ENCODE measurements at places on chromosomes 12 and 14.

GRCh38 chr12:71876137-71876799 is 36.7 kb downstream of the TBC1D15 start:
- H3K4me3 ChIP-seq: no peak overlapping the region
- DNase-seq: no peak
- no peaks in the 10 kb centered on the region for H3K4me1 ChIP-seq
- peaks cover 2% of the 10 kb centered on the region for H3K27me3 ChIP-seq

DNA sequence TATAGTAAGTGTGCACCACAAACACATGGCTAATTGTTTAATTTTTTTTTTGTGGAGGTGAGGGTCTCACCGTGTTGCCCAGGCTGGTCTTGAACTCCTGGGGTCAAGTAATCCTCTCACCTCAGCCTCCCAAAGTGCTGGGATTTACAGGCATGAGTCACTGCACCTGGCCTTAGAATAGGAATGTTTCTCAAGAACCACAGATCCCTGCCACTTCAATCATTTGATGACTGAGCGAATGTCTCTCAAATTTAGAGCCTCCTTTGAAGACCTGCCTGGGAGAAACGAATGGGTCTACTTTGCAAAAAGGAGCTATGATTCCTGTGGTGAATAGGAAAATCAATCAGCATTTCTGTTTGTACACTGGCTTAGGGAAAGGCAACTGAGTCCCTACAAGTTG is 33.5 kb upstream of the CHST11 start:
- H3K27me3 ChIP-seq: no peaks in the 10 kb centered on the region
- peaks cover 1% of the 10 kb centered on the region for H3K4me1 ChIP-seq
- no peaks in the 10 kb centered on the region for H3K36me3 ChIP-seq
- H3K27ac ChIP-seq: no peak overlapping the region

DNA sequence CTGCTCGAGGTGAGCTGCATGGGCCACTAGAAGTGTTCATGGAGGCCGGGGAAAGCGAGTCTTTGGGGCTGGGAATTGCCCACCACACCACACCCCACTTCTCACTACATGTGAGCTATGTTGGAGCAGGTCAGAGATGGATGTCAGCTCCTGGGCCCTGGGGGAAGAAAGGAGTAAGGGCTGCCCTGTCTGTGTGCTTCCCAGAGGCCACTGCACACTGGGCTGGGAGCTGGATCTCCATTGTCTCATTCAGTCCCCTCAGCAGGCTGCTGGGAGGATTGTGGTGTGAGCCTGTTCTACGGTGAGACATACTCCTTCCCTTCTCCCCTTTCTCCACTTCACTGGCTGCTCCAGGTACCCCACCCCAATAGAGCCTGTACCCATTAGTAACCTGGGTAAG is 10.5 kb downstream of the FIGNL2 start:
- peaks cover 62% of the 10 kb centered on the region for H3K4me1 ChIP-seq
- H3K4me3 ChIP-seq: peak overlapping the region; percentile 76
- no peak for DNase-seq
- H3K27ac ChIP-seq: peak overlapping the region; percentile 97
- H3K27me3 ChIP-seq: peaks cover 31% of the 10 kb centered on the region

GRCh38 chr12:93514853-93515252 is 47.5 kb downstream of the MRPL42 start:
- no peaks in the 10 kb centered on the region for H3K36me3 ChIP-seq
- no peak overlapping the region for H3K27ac ChIP-seq
- DNase-seq: no peak
- H3K4me3 ChIP-seq: no peak overlapping the region

GRCh38 chr12:109018296-109018695 is 2.6 kb downstream of the SVOP start:
- peaks cover 5% of the 10 kb centered on the region for H3K36me3 ChIP-seq
- H3K4me3 ChIP-seq: peak overlapping the region; percentile 83
- H3K4me1 ChIP-seq: peaks cover 10% of the 10 kb centered on the region
- peaks cover 7% of the 10 kb centered on the region for H3K27me3 ChIP-seq

DNA sequence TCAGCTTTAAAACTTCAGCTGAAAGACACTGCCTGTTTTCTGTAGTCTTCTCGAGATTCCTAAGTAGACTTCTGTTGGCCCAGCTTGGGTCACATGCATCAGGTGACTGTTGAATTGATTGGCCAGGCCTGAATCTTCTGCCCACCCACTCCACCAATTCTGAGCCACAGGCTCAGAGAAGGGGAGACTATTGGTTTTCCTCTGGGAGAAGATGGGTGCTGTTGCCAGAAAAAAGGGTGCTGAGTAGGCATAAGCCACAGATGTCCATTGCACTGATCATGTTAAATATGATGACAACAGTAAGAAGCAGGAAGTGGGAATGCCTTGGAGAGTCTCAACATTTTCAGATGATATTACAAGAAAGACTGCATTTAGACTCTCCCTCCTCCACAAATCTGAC is 6.8 kb upstream of the SPTLC2 start:
- DNase-seq: no peak
- H3K4me1 ChIP-seq: no peaks in the 10 kb centered on the region

- no peaks in the 10 kb centered on the region for H3K36me3 ChIP-seq
- no peak for DNase-seq
- H3K4me1 ChIP-seq: no peaks in the 10 kb centered on the region
- no peak overlapping the region for H3K27ac ChIP-seq
- H3K4me3 ChIP-seq: no peak overlapping the region
Observed at GRCh38 chr12:102462386-102462785, 18.0 kb downstream of the IGF1 start.

DNA sequence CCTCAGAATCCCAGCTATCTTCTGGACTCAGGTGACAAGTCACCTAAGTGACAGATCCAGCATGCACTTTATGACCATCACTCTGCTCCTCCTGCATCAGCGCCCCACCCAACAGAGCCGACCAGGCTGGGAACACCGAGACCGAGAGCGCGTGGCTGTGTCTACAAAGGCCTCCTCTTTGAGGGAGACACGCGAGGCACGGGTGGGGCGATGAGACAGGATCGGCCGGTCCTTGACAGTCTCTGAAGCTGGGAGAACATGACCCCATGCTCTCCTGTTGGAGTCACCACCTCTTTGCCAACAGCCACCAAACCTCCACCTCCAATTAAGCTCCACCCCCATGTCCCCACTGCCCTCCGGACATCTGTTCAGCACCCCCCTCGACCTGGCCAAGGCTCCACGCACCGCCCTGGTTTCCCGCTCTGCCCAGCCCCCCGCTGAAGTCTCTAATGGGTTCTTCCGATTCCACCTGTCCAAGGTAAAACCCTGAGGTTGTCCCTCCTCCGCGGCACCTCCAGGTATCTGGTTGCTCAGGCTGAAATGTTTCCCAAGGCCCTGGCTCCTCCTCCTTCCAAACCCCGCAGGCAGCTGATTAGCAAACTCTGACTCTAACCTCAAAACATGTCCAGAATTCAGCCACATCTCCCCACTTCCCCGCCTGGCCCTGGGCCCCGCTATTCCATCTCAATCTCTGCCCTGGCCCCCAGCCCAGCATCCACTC is 31.5 kb downstream of the HSP90AA1 start:
- peaks cover 20% of the 10 kb centered on the region for H3K27me3 ChIP-seq
- no peak for DNase-seq
- peak overlapping the region; percentile 67 for H3K27ac ChIP-seq
- no peaks in the 10 kb centered on the region for H3K36me3 ChIP-seq
- peaks cover 3% of the 10 kb centered on the region for H3K4me1 ChIP-seq

DNA sequence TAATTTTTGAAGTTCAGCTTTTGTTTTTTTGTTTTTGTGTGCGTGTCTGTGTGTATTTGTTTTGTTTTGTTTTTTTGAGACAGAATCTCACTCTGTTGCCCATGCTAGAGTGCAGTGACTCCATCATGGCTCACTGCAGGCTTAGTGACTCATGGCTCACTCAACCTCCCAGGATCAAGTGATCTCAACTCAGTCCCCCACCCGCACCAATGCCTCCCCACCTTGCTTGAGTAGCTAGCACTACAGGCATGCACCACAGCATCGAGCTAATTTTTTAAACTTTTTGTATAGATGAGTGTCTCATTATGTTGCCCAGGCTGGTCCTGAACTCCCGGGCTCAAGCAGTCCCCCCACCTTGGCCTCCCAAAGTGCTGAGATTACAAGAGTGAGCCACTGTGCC is 981.4 kb downstream of the BCL11B start:
- H3K27me3 ChIP-seq: no peaks in the 10 kb centered on the region
- no peak overlapping the region for H3K27ac ChIP-seq
- H3K4me1 ChIP-seq: no peaks in the 10 kb centered on the region
- H3K36me3 ChIP-seq: no peaks in the 10 kb centered on the region
- DNase-seq: no peak

DNA sequence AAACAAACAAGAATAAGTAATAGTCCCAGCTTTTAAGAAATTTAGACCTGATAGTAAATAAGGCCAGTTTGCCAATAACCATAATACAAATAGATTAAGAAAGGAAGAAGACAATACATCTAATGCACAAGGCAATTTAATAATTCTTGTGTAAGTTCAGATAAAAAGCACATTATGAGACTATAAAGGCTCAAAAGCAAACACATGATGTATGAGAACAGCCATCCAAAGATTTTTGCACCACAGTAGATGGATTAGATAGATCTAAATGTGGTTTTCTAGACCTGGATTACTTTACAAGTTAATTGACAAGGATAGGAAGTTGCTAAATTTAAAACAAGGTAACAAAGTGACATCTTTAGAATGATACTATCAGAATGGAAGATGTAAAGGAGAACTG is 125.4 kb downstream of the PRKD1 start:
- H3K4me3 ChIP-seq: no peak overlapping the region
- no peak for DNase-seq
- H3K36me3 ChIP-seq: no peaks in the 10 kb centered on the region
- peaks cover 3% of the 10 kb centered on the region for H3K4me1 ChIP-seq
- no peak overlapping the region for H3K27ac ChIP-seq

GRCh38 chr12:130994821-130995375 is 41.2 kb downstream of the ADGRD1 start:
- H3K4me1 ChIP-seq: peaks cover 11% of the 10 kb centered on the region
- peak overlapping the region; percentile 48 for H3K27ac ChIP-seq
- peaks cover 2% of the 10 kb centered on the region for H3K27me3 ChIP-seq
- H3K36me3 ChIP-seq: peaks cover 8% of the 10 kb centered on the region
- DNase-seq: no peak

DNA sequence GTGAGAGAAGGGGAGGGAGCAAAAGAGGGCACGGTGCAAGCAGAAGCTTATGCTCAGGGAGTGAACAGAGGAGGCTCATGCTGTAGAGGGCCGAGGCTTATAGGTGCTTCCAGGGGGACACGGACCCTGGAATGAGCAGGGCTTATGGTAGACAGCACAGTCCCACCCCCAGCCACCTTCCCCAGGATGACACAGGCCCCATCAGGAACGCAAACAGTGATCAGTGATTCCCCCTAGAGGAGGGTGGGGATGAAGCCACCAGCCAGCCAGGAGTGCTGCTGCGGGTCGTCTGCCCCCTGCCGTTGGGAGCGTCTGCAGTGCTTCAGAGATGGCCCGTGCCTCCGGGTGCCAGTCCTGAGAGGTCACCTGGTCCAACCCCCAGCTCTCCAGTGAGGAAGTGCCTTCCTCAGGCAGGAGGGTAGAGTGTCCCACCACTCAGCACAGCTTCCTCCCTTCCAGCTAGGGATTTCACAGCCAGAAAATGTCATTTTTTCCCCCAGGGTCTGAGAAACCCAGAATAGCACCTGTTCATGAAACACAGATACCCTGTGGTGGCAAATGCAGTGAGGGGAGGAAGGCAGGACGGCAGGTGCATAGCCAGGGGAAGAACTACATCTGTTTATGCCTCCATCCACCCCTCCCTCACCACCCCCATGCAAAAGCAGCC is 60.7 kb downstream of the SLC6A12 start:
- peaks cover 8% of the 10 kb centered on the region for H3K36me3 ChIP-seq
- peak; percentile 87 for DNase-seq
- H3K27me3 ChIP-seq: peaks cover 16% of the 10 kb centered on the region
- H3K27ac ChIP-seq: no peak overlapping the region
- peaks cover 41% of the 10 kb centered on the region for H3K4me1 ChIP-seq

GRCh38 chr14:100386121-100386520 is 63.0 kb downstream of the SLC25A47 start:
- DNase-seq: no peak
- peaks cover 7% of the 10 kb centered on the region for H3K27me3 ChIP-seq
- no peak overlapping the region for H3K4me3 ChIP-seq
- no peaks in the 10 kb centered on the region for H3K36me3 ChIP-seq
- peaks cover 32% of the 10 kb centered on the region for H3K4me1 ChIP-seq

Data from glutamatergic neuron (in vitro differentiated cells).